ENCODE measurements at places on chromosomes 5 and 9.

- DNase-seq = no peak
Measured at GRCh38 chr5:130692770-130693169, 472.3 kb downstream of the HINT1 start.

DNA sequence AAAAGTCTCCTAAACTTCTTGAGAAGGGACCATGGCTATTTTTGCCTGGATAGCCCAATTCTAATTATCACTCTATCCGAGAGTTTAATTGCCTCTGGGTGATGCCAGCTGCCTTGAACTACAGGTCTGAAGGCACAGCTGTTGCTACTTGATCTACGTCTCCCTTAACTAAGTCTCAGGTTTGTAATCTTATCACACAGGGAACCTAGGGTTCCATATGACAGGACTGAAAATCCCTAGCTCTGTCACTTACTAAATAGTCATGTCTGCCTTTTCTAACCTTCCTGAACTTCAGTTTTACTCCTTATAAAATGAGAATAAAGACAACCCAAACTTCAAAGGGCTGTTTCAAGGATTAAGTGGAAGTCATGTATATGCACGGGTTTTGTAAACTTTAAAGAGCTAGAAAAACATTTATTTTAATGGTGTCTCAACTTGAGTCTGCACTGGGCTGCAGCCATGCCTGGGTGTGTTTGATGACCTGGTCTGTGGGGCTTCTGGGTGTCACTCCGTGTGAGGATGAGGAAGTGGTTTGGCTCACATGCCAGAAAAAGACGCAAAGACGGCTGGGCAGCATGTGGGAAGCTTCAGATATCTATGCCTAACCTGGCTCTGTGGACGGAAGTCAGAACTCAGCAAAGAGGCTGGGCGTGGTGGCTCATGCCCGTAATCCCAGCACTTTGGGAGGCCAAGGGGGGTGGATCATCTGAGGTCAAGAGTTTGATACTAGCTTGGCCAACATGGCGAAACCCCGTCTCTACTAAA lies 129.3 kb upstream of the SLC44A1 start:
- peak; percentile 32 for DNase-seq

DNA sequence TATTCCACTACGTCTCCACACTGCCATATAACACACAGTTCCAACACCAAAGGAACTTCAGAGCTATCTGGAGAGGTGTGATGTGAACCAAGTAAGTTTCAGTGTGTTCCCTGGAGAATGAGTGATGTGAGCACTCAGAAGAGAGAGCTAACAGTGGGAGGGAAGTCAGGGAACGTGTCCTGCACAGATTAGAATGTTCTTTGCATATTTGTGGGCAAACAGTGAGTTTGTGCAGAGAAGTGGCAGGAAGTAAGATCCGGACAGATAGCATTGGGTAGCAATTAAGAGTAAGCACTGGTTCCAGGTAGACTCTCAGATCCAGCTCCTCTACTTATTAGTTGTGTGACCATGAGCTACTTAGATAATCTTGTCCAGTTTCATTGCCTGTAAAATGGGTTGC lies 206.4 kb downstream of the PDZD2 start:
- DNase-seq = no peak

DNA sequence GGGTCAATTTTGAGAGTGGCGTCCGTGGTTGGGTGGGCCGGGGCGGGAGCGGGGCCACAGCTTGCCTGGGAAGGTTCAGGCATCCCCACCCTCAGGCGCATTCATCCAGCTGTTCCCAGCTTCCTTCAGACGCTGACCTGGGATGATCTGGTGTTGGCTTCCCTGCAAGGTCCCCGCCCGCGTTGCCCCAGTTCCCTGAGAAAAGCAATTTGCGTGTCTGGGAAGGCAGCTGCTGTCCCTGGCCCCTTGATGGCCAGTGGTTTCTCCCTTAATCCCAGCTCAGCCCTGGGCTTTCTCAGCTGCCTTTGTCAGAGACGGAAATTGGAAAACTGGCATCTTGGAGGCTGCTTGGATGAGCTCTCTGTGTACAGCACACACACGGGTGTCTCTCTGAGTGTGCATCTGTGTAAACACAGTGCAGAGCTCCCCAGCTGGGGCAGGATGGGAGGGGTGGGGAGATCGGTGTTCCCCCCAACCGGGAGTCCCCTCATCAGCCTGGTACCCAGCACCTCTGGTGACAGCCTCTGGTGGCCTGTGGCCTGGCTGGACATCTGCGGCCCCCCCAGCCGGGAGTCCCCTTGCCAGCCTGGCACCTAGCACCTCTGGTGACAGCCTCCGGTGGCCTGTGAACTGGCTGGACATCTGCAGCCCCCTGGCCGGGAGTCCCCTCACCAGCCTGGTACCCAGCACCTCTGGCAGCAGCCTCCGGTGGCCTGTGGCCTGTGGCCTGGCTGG lies 94.0 kb downstream of the COL5A1 start:
- DNase-seq = no peak

DNA sequence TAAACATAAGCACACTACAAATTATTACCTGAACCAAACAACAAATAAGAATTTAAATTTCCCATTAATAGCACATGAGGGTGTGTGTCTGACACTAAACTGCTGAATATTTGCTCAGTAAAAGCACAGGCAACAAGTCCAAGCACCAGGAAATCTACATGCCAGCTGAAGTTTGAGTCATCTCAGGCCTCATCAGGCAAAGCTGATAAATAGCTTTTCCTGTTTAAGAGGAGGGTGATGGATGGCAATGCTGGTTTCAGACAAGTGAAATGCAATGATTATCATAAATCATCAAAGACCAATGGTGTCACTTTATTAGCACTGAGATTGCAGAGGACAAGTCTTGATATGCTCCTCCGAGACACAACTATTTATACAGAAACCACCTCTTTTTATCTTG lies 1668.0 kb upstream of the C9orf72 start:
- no peak for DNase-seq

DNA sequence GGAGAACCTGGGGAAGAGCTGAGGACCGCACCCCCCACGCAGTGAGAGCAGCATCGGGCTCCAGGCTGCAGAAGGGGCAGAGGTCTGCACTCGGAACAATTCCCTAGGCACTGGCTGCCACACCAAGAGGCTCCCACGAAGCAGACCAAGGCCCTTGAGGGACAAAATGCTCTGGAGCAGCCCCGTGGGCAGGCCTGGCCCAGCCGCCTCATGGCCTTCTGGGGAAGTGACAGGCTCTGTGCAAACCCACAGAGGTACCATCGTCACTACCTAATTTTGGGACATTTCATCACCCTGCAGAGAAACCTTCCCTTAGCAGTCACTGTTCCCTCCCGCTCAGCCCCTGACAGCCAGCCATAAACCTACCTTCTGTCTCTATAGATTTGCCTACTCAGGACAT lies 15.9 kb downstream of the FBXW5 start:
- DNase-seq = no peak

DNA sequence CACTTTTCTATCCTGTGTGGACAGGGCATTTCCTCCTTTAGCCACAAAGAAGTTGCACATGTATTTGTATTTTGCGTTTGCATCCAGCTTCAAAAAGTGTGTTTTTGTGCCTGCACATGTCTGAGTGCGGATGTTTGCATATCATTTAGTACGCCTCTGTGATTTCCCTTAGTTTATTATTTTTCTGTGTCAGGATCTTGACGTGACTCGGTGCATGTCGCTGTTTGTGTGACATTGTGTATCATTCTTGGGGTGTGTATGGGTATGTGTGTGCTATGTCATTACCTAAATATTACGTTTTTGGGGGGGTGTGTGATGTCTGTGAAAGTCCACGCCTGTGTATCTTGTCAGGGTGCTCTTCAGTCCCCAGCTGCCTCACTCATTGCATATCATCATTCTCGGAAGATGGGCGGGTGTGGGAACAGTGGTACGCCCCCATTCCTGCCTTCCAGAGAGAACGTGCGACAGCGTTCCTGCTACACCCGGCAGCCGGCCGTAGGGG lies 416 bp upstream of the PAIP2 start:
- DNase-seq = no peak

- DNase-seq = no peak
Measured at GRCh38 chr5:90557391-90557790, 1.2 kb upstream of the ADGRV1 start.

GRCh38 chr5:13609504-13609903 lies 335.0 kb downstream of the DNAH5 start:
- DNase-seq = no peak

DNA sequence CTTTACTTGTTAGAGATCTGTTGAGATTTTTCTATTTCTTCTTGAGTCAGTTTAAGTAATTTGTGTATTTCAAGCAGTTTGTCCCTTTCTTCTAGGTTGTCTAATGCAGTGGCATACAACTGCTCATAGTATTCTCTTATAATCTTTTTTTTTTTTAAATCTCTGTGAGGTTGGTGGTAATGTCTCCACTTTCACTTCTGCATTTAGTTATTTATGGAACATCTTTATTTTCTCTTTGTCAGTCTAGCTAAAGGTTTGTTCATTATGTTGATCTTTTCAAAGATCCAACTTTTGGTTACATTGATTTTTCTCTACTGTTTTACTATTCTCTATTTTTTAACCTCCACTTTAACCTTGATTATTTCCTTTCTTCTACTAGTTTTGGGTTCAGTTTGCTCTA lies 13.8 kb downstream of the FOXE1 start:
- DNase-seq = no peak

DNA sequence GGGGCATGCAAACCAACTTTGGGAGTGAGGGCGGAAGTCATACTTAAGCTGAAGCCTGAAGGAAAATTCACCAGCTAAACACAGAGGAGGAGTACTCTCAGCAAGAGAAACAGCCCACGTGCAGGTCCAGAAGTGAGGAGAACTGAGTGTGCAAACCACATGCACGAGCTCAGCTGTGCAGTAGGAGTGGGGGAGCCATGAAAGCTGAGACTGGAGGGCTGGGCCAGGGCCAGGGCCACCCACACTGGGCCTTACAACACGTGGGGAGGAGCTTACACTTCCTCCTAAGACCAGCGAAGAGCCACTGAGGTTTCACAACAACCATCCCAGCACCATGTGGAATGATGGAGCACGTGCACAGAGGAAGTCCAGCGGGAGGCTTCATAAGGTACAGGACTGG lies 9.3 kb upstream of the WWC1 start:
- DNase-seq = no peak
